Cortex of kidney (tissue), 1 donor: ENCODE measurements at places on chromosomes 5 and 9.

GRCh38 chr5:71907001-71907588, 188.0 kb downstream of the CARTPT start:
- DNase-seq, result no peak

- no peak for DNase-seq
Observed at GRCh38 chr9:79778581-79778980, 206.8 kb downstream of the TLE4 start.

DNA sequence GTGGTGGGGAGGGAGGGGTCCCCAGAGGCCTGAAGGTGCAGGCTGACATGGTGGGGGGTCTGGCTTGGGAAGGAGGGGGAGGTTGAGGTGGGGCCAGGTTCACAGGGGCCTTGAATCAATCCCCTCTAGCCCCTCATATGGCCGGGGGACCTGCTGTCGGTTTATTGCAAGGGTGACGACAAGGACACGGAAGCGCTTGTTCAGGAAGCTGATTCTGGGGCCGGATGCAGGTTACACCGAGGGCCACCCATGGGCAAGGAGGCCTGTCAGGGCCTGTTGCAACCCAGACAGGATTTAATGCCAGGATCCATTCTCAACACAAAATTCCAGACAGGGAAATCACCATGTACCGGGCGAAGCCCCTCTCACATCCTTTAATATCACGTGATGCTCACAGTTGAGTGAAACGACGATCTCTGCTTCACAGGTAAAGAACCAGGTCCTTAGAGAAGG, 41.6 kb upstream of the SYNPO start:
- no peak for DNase-seq

GRCh38 chr5:157862183-157862851, 3.4 kb upstream of the CLINT1 start:
- no peak for DNase-seq

- DNase-seq, result no peak
Observed at GRCh38 chr5:35067985-35068384, 20.2 kb upstream of the AGXT2 start.
